ENCODE measurements at places on chromosomes 4 and X. TPM values are rescaled to one million over a fixed set of nuclear protein-coding genes. Genes with fewer than 3 reads are reported as not detected.

FGG gene
- not detected for total RNA-seq

SHROOM3 gene
- total RNA-seq: 0.13 TPM

ZBED1 gene
- total RNA-seq: 40.3 TPM

IL13RA2 gene
- total RNA-seq: 1.0 TPM

MAGEA2 gene
- not detected for total RNA-seq

SRPX gene
- total RNA-seq: 50.8 TPM

NSUN7 gene
- not detected for total RNA-seq

Measured in dermis microvascular lymphatic vessel endothelial cell (primary cell).